Stimulated activated CD4-positive, alpha-beta T cell treated with anti-CD3 and anti-CD28 coated beads, Interleukin-4, amount 100 ng/mL, for 1 hour (primary cell): ENCODE measurements at places on chromosomes 1 and 21.

- no peak for DNase-seq
Observed at GRCh38 chr1:28517649-28517999, 11.8 kb downstream of the RCC1 start.

GRCh38 chr1:218735436-218736032 is 390.4 kb downstream of the TGFB2 start:
- DNase-seq: no peak

GRCh38 chr1:245906207-245906606 is 600.9 kb downstream of the SMYD3 start:
- DNase-seq: no peak

DNA sequence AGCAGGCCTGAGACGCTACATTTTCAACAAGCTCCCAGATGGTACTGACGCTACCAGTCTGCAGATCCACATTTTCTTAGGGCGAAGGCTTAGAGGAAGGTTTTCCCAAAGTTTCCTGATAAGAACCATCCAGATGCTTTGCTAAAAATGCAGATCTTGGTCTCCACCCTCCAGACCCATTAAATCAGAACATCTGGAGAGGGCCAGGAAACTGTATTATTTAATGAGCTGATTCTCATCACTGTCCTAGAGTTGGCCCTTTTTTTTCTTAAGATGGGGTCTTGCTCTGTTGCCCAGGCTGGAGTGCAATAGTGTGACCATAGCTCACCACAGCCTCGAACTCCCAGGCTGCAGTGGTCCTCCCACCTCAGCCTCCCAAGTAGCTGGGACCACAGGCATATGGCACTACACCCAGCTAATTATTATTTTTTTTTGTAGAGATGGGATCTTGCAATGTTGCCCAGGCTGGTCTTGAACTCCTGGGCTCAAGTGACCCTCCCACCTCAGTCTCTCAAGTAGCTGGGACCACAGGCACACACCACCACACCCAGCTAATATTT is 67.2 kb upstream of the EFHD2 start:
- DNase-seq: no peak

- DNase-seq: no peak
Observed at GRCh38 chr1:230641346-230641745, 935 bp upstream of the COG2 start.

DNA sequence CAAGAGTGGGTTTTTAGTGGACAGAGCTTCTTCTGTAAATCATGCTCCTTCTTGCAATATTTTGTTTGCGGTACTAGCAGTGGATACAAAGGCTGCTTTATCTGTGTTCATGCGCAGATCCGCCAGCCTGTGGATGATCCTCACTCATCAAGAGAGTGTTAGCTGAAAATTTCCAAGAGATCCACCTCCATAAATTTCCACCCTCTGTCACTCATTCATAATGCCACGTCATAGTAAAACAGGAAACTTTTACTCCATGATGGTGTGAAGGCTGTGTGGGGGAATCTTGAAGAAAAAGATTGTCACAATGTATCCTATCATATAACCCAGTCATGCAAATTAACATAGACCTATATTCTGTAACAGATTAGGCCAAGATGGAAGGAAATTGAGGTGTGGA is 4.4 kb upstream of the MAPKAPK2 start:
- DNase-seq: no peak

- DNase-seq: no peak
Observed at GRCh38 chr1:27623327-27624212, 11.4 kb downstream of the FGR start.

DNA sequence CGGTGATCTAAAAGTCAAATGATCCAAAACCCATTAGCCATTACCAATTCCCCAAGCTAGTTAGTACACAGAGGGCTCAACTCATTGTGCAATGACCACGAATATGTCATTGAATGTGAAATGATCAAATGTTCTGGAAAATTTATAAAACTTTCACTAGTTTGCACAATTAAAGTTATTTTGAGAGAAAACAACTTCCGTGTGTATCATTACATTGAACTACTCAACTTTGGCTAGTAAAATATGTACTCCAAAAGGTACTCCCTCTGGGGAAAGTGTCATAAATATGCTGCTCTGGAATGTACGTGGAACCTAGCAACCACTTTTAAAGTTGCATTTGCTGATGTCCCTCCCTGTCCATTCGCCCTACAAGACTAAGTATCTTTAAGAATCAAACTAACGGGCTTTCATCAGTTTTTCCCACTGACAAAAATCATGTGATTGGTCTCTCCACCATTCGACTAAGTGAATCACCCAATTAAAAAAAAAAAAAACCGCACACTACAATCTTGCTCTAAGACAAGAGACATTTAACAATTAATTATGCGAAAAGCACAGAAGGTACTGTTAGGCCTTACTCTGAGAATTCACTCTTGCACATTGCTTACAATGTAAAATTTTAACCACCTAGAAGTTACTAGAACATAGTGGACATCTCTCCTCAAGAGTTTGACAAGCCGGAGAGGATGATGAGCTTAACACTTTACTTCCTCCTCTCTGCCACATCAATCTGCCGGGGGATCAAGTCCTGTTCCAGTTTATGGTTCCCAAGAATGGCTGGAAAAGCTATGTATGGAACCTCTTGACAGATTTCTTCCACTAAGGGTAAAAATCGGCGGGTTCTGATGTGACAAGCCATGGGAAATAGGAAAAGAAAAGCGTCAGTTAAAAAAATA is 1.2 kb downstream of the ACBD3 start:
- no peak for DNase-seq

DNA sequence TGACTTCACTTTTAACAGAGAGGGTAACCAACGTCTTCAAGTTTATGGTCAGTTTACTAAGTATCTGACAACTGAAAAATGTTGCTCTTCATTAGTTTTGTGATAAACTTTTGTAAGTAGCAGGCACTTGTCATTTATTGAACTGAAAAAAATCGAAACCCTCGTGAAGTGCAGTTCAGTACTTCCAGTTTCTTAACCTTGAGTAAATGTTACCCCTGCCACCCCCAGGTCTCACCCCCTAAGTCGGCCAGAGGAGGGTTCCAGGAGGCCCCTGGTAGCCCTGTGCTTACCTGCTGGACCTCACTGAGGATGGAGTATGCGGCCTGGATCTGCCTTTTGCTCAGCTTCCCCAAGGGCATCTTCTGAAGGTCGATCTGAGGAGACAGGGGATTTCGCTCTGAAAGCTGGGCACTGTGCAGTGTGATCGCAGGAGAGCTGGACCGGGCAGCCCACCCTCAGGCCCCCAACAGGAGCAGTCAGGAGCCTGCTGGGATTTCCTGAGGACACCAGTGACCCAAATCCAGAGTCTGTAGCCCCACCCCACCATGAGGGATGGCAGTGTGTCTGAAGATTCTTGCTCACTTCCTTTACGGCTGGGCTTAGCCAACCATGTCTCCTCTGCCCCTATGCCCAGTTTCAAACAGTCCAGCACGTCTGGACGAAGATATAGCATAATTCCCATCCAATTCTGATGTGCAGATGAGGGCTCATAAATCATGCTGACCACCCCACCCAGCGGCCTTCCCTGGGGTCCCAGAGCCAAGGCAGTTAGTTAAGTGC is 37.6 kb downstream of the PARP1 start:
- DNase-seq: no peak

GRCh38 chr1:220514256-220514655 is 13.7 kb upstream of the MARK1 start:
- no peak for DNase-seq

- no peak for DNase-seq
Observed at GRCh38 chr1:183674339-183674738, 21.2 kb upstream of the APOBEC4 start.

- no peak for DNase-seq
Observed at GRCh38 chr1:29439615-29440014, 203.3 kb downstream of the PTPRU start.

DNA sequence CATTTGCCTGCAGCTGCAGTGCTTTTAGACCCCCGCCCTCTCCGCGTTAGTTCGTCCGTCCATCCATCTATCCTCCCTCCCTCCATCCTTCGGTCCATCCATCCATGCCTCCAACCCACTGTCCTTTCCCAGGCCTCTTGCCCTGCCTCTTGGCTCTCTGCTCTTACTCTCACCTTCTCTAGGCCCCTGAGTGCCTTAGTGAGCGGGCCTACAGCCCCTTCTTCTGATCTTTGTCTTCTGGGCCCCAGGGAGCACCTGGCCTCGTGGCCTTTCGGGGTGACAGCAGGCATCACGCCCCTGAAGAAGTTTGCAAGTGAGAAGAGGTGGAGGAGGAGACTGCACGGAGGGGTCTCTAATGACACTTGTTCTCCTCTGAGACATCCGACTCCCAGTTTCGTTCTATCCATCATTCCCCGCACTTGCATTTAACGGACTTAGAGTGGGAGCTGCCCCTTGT is 842 bp downstream of the ATXN7L2 start:
- DNase-seq: no peak

DNA sequence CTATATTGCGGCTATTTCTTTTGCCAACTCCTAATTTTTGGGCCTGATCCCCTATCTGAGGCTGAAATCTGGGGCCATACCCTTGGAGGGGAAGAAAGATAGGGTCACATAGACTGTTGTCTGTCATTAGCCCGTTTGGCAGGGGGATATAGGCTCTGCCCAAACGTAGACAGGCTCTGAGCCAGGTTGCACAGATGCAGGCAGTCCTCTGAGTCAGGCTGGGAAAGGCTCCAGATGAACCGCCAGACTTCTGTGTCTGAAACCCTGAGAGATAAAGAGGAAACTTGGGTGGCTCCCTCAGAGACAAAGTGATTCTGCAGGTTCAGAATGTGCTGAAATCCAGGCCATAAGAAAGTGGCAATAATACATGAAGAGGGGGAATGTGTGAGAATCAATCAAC is 4.0 kb upstream of the CAP1 start:
- DNase-seq: no peak

DNA sequence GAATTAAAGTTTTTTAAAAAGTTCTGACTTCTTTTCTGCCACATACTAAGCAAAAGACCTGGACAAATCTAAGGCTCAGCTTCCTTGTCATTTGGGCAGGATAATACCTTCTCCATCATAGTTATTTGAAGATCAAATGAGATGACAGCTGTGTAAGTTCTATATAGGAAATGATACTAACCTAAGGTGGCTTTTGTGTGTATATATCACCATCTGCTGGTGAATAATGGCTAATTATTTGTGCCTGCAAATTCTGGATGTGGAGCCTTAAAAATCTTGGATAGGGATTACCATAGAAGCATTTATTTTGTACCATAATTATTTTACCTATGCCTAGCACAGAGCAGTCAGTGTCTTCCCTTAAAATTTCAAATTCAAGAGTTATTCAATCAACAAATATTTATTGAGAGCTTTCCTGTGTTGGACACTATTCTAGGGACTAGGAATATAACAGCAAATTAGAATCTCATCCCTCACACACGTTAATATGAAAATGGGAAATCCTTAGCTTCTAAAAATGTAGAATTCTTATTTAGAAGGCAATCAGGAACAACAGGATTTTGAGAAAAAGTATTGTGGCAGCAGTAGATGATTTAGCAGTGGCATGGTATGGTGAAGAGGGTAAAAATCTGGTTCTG is 89.8 kb downstream of the TMEM200B start:
- DNase-seq: no peak

GRCh38 chr1:45971922-45972531 is 160.4 kb downstream of the PIK3R3 start:
- DNase-seq: no peak
